ENCODE measurements at places on chromosomes 5 and 9.
A peak's percentile ranks its signal among the peaks of the same experiment; 100 is the strongest.

DNA sequence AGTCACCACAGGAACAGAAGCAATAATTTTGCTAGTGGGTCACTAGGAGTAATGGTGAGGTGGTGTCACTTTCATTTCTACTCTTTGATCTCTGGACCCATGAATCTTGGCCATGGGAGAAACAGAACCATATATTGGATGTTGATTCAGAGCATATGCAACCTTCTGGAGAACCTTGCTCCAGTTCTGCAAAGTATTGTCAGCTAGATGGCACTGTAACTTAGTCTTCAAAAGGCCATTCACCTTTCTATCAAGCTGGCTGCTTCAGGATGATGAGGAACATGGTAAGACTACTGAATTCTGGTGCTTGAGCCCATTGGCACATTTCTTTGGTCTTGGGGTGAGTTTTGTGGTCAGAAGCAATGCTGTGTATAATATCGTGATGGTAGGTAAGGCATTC, 129.1 kb upstream of the FBN2 start:
- no peak for DNase-seq

DNA sequence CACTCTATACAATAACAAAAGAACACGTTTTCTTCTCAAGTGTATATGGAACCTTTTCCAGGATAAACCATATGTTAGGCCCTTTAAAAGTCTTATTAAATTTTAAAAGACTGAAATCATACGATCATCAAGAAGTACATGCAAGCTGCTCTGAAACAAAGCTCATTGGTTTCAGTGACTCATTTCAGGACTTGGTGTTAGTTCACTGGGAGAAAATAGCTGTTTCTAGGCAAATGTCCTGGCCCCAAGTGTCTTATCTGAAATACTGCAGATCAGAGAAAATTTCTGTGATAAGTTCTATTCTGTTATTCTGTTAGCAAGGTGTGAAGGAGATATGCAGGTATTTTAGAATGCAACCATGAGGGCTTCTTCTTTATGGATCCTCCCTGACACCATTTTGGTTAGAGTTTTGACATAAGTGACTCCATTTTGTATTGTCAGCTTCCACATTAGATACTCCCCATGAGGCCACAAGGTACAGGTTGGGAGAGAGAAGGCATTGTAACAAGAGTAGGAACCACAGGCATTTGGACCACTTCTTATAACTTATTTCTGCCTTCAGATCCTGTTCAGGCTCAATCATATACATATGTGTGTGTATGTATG, 7.5 kb upstream of the CCDC180 start:
- DNase-seq, result no peak

- no peak for DNase-seq
Measured at GRCh38 chr9:38026021-38026809, 42.8 kb downstream of the SHB start.

DNA sequence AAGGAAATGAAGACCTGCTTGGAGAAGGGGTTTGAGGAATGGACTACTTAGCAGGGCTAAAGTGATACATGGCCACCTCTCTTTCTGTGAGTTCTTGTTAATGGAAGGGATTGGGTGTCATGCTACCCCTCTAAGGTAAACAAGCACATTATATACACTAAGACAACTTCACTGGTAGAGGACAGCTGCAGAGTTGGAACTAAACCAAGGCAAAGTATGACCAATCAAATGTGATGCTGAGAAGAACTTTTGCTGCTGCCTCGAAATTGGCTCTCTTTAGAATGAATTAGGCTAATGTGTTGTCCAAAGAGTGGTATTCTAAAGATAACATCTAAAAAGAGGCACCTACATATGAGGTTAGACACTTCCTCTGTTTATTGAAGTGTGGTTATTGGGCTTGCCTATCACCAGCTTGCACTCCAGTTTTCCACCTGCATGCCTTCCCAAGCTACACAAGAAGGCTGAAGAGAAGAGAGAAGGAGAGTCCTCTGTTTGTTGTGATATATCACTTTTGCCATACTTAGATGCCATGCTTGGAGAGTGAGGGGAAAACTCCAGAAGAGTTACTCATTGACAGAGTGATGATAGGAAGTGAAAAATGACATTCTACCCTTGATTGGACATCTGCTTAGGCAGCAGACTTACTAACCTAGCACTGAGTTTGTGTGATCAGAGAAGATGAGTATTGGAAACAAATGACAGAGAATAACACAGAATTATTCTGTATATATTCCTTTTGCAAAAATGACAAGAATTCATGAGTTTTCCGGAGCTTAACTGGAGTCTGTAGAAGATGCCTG, 536.1 kb downstream of the ZNF608 start:
- no peak for DNase-seq

DNA sequence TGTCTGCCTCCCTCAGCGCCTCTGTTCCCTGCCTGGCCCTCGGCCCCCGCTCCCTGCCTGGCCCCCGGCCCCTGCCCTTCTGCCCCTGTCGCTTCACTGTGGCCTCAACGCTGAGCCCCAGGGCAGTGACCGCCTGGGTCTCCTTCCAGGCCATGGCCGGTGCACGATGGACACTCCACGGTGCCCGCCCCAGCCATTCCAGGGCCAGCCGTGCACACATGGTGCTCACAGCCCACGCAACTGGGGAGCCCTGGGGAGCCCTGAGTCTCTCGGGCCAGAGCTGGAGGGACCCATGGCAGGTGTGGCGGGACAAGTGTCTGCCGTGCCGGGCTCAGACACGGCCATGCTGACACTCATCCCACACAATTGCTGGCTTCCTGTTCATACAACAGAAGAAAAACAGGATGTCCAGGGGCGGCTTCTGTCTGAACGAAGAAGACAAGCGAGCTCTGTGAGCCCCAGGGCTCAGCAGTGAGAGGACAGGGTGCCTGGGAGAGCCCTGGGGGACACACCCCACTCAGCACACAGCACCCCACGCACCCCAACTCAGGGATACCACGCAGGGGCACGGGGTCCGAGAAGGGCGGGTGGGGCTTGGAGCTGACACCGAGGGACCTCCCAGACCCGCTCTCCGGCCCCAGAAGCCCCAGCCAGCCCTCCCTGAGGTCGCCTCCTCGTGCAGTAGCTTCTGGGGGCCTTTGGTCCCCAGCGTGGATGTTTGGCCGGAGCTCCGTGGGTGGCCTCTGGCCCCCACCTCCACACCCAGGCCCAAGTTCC, 35.7 kb downstream of the EXD3 start:
- peak; percentile 54 for DNase-seq

- DNase-seq, result no peak
Measured at GRCh38 chr9:101836021-101836420, 97.6 kb upstream of the GRIN3A start.

DNA sequence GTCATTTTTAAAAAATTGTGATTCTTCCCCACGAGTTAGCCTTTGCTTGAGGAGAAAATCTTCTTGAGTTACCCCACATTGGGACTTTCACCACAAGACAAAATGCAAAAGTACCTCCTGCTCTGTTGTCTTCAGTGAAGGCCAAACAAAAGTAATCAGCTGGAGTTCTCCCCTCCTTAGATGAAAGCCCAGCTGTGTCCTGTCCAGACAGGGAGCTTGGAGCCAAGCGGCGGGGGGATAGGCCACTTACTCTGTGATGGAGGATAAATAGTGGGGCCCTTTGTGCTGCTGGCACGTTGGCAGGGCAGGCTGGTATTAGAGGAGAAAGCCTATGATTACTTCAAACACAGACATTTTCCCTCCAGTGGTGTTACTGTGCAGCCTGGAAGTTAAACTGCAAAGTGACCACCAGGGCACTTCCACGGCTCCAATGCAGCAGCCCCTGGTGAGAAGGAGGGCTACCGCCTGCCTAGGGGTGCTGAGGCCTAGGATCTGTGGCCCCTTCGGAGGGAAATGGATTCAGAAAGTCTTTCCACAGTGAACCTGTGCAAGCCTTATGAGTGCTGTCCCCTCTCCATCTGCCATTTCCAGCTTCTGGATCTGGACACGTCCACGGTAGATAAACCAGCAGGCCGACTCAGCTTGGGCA, 155.0 kb downstream of the TMEM167A start:
- no peak for DNase-seq

DNA sequence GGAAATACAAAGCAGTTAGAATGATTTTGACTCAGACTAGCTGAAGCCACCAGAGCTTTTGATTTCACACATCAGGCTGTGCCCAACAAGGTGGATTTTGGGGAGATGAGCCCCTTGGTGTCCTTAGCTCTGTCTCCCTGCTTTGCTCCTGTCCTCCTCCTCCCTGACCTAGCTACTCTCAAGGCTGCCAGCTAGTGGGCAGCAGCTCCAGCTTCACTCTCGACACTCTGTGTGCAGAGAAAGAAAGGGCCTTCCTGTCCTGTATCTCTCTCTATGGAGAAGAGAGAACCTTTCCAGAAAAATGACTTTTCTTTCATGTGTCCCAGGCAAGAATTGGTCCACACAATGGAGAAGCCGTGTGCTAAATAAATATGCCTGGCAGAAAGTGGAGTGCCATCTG, 446.2 kb downstream of the SEMA5A start:
- DNase-seq, result no peak

GRCh38 chr9:15697446-15697851, 144.6 kb downstream of the CCDC171 start:
- DNase-seq, result no peak

GRCh38 chr5:129771058-129771838, 23.4 kb downstream of the MINAR2 start:
- peak; percentile 59 for DNase-seq

GRCh38 chr5:106092455-106092854, 1578.3 kb downstream of the EFNA5 start:
- no peak for DNase-seq

- no peak for DNase-seq
Measured at GRCh38 chr9:131238402-131239021, 37.8 kb downstream of the FAM78A start.

DNA sequence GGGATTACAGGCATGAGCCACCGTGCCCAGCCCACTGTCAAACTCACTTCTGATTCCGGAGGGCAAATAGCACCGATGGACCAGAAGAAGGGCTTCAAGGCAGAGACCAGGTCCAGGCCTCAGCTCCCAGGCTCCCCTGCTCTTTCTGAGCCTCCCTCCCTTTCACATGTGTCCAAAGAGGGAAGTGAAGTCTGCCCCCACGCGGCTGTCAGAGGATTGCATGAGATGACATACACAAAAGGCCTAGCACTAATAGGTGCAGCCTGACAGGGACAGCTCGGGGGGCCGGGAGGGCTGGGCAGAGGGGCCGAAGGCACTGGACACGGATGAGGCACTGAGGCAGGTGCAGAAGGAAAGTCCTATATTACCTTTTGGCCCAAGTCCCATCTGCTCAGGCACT, 16.1 kb downstream of the FBP1 start:
- DNase-seq, result peak; percentile 56

- DNase-seq, result no peak
Measured at GRCh38 chr5:10625700-10626472, 62.0 kb downstream of the ANKRD33B start.

DNA sequence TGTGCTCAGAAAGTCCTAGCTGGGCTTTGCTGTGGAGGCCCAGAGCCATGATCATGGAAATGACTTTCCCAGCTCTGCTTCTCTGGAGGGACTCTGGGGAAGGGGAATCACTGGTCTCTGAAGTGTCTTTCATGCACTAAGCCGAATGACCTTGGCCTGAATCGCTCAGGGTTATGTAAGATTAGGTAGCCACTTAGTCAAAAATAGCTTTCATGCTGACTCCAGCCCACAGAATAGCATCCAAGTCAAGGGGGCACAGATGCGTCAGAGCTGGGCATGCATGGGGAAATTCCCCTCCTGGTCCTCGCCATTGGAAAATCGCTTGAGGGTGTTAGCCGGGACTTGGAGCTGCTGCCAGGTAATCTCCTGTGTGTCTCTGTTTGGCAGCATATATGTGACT, 36.1 kb upstream of the PPARGC1B start:
- DNase-seq, result no peak

DNA sequence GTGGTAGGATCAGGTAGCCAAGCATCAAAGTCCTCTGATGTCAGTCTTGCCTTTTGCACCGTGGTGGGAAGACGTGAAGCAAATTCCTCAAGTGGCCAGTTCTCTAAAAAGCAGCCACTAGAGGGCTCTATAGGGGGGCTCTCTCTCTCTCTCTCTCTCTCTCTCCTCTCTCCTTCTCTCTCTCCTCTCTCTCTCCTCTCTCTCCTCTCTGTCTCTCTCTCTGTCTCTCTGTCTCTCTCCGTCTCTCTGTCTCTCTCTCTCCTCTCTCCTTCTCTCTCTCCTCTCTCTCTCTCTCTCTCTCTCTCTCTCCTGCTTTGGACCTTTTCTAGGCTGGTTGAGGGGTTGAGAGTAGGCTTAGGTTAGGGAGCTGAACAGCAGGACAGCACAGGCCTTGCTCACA, 13.9 kb upstream of the OSMR start:
- DNase-seq, result no peak

- DNase-seq, result peak; percentile 88
Measured at GRCh38 chr5:55936100-55936693, 58.6 kb downstream of the IL6ST start.

- no peak for DNase-seq
Measured at GRCh38 chr5:151052836-151053235, 28.0 kb downstream of the TNIP1 start.

DNA sequence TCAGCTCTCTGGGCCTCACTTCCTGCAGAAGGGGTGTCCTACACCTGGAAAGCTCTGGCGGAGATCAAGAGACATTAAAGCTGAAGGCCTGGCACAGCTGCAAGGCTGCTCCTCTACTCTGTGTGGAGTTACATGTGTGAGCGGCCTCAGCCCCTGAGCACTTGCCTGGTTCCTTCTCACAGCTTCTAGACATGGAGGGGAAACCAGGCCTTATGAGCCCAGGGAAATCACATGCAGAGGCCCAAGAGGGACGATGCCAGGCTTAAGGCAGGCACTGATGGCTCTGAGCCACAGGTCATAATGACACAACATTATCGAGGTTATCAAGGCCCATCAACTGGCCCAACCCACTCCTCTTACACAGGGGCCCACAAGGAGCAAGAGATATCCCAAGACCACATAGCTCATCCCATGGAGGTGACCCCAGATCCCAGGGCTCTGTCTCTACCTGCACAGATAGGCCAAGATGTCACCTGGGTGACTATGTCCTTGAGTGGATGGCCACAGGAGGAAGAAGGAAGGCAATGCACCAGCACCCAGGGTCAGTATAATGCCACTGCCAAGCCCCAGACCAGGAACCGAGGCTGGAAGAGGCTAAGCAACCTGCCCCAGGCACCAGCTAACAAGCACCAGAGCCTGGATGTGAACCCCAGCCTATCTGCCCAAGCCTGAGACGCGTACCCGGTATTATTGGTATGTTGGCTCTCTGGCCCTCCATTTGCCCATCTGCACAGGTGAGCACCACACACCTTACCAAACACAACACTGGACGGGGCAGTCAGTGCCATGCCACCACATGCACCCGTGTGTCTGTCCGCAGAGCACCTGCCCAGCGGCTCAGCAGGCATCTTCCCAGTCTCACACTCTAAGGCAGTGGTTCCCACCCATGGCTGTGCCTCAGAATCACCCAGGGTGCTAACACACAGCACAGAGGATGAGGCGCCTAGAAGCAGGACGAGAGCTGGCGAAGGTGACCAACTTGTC, 143.3 kb downstream of the GABBR2 start:
- DNase-seq, result no peak

GRCh38 chr5:144385597-144385996, 214.9 kb downstream of the KCTD16 start:
- no peak for DNase-seq

GRCh38 chr5:15719784-15720183, 219.8 kb downstream of the FBXL7 start:
- DNase-seq, result no peak

- no peak for DNase-seq
Measured at GRCh38 chr9:86968258-86968920, 21.1 kb upstream of the GAS1 start.

- no peak for DNase-seq
Measured at GRCh38 chr9:336039-336438, 121.4 kb downstream of the DOCK8 start.

Data from activated CD4-positive, alpha-beta memory T cell treated with anti-CD3 and anti-CD28 coated beads for 36 hours (primary cell).